ENCODE measurements at places on chromosomes 3 and 15. TPM values are rescaled to one million over a fixed set of nuclear protein-coding genes. Genes with fewer than 3 reads are reported as not detected.

ZBTB47 gene
- 8.8 TPM for total RNA-seq

CGNL1 gene
- total RNA-seq = 2.8 TPM

ALDH1A2 gene
- total RNA-seq = 29.7 TPM

SLC35G2 gene
- total RNA-seq = 3.9 TPM

PLSCR2 gene
- total RNA-seq = 0.62 TPM

PYGO1 gene
- 6.8 TPM for total RNA-seq

MAP1A gene
- total RNA-seq = 2.5 TPM

PIF1 gene
- 2.3 TPM for total RNA-seq

EOMES gene
- not detected for total RNA-seq

POLQ gene
- total RNA-seq = 2.0 TPM

FBXW12 gene
- 0.46 TPM for total RNA-seq

GPR171 gene
- total RNA-seq = not detected

ZBTB20 gene
- 32.5 TPM for total RNA-seq

PEX5L gene
- total RNA-seq = 0.07 TPM

SERPINI2 gene
- not detected for total RNA-seq

RBPMS2 gene
- 1.9 TPM for total RNA-seq

MUC13 gene
- not detected for total RNA-seq

ARHGEF26 gene
- 2.5 TPM for total RNA-seq

TMEM212 gene
- total RNA-seq = not detected

MAPKAPK3 gene
- 66.2 TPM for total RNA-seq

MYO5A gene
- total RNA-seq = 34.2 TPM

OCA2 gene
- total RNA-seq = under 0.01 TPM

FAM162A gene
- 14.3 TPM for total RNA-seq

CCR8 gene
- not detected for total RNA-seq

TTC14 gene
- total RNA-seq = 19.7 TPM

UPK1B gene
- 15.6 TPM for total RNA-seq

LIPC gene
- total RNA-seq = 1.1 TPM

CHRNA3 gene
- 0.46 TPM for total RNA-seq

ZFYVE19 gene
- 34.7 TPM for total RNA-seq

CDHR4 gene
- not detected for total RNA-seq

LRTM1 gene
- total RNA-seq = not detected

SCAANT1 gene
- not detected for total RNA-seq

SYNPR gene
- total RNA-seq = not detected

SKIC8 gene
- 54.6 TPM for total RNA-seq

DNAJA4 gene
- total RNA-seq = 9.9 TPM

MORC1 gene
- not detected for total RNA-seq

NOX5 gene
- 0.75 TPM for total RNA-seq

OR5K2 gene
- not detected for total RNA-seq

FLNB gene
- total RNA-seq = 536 TPM

GABRG3 gene
- not detected for total RNA-seq

USF3 gene
- total RNA-seq = 12.9 TPM

DAZL gene
- total RNA-seq = not detected

IQCF5 gene
- total RNA-seq = not detected

CNTN4 gene
- total RNA-seq = 16.5 TPM

LSAMP gene
- total RNA-seq = 12.2 TPM

FSIP1 gene
- 0.62 TPM for total RNA-seq

SLC2A2 gene
- total RNA-seq = not detected
